ENCODE measurements at places on chromosomes 16 and 17.

- peak; percentile 80 for DNase-seq
Observed at GRCh38 chr17:81428948-81429774, 33.9 kb downstream of the BAHCC1 start.

- DNase-seq: no peak
Observed at GRCh38 chr17:3894911-3895343, 2.1 kb upstream of the CAMKK1 start.

DNA sequence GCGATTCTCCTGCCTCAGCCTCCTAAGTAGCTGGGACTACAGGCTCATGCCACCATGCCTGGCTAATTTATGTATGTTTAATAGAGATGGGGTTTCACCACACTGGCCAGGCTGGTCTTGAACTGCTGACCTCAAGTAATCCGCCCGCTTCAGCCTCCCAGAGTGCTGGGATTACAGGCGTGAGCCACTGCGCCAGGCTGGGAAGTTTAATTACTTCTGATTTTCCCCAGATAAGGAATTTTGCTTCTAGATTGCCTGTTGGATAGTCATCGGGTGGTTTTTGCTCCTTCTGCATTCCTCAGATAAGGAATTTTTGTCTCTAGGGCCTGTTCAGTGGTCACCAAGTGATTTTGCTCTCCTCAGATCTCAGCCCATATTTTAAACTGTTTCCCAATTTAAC is 112.5 kb downstream of the MAP2K4 start:
- DNase-seq: no peak

DNA sequence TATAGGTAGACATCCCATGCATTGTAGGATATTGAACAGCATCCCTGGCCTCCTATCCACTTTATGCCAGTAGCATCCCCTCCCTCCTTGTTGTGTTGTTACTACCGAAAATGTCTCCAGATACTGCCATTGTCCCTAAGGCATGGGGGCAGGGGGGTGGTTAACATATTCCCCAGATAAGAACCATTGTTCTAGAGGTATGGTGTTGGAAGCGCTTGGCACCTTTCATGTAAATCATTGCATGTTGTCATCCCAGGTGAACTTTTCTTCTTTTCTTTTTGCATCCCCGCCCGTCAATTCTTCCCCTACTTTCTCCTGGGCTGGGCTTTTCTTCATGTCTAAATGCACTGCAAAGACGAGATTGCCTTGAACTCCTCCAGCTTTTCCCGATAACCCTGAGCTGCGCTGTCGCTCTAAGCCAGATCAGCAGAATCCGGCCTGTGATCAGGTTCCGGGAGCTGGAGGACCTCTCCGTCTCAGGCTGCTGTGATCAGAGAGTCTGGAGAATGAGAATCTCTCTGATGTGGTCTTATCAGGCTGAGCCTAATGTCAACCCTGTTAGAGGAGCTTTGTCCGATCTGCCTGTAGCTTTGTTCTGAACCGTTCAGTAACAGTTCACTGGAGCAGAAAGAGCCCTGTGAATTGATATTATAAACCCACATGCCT is 76.2 kb downstream of the RBFOX1 start:
- DNase-seq: no peak

GRCh38 chr16:9192746-9193145 is 101.3 kb downstream of the HAPSTR1 start:
- DNase-seq: no peak

DNA sequence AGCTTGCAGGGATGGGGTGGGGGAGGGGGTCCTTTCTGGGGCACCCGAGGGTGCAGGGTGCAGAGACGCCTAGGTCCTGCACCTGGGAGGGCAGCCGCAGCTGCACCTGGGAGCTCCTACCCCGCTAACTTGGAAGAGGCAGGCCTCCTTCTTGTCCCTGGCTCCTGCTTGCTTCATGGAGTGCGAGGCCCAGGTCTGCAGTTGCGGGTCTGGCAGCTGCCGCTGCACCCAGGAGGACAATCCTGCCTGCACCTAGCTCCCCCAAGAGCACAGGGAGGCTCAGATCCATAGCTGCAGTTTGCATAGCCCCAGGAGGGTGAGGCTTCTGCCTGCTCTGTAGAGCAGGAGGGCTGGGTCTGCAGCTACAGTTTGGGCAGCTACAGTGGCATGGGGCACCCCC is 26.6 kb downstream of the GNGT2 start:
- DNase-seq: no peak

DNA sequence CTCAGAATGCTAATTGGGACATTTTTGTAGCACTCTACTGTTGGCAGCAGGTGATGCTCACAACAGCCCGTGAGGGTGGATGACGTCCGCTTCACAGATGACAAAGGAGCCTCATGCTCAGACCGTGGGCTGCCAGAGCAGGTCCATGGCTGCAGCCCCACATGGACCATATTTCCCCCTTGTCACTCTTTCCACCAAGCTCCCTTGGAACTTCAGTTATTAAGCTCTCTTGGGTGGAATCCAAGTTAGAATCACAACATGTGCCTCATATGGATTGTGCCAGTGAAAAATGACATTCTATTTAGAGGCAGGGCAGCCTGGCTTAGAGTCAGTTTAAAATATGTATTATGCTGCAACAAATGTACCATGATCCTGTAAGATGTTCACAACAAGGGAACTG is 33.2 kb upstream of the STH start:
- no peak for DNase-seq

GRCh38 chr17:16419929-16420271 is 4.5 kb downstream of the TRPV2 start:
- DNase-seq: no peak

DNA sequence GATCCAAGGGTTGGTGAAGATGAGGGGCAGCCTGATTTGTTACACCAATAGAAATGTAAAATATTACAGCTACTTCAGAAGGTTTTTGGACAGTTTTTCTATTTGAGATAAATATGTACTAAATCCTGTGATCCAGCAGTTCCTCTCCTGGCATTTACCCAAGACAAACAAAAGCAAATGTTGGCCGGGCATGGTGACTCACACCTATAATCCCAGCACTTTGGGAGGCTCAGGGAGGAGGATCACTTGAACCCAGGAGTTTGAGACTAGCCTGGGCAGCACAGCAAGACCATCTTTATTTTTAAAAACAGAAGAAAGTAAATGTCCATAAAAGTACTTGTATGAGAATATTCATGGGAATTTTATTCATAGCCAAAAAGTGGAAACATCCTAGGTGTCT is 64.8 kb upstream of the MRC2 start:
- no peak for DNase-seq

All from NCI-H2107 (cell line).